Stimulated activated CD8-positive, alpha-beta memory T cell treated with anti-CD3 and anti-CD28 coated beads, Interleukin-4, amount 100 ng/mL, for 4 hours (primary cell): ENCODE measurements at places on chromosomes 2 and 18.
A peak's percentile ranks its signal among the peaks of the same experiment; 100 is the strongest.

GRCh38 chr2:201208563-201209252, 25.8 kb downstream of the CASP10 start:
- DNase-seq: no peak

DNA sequence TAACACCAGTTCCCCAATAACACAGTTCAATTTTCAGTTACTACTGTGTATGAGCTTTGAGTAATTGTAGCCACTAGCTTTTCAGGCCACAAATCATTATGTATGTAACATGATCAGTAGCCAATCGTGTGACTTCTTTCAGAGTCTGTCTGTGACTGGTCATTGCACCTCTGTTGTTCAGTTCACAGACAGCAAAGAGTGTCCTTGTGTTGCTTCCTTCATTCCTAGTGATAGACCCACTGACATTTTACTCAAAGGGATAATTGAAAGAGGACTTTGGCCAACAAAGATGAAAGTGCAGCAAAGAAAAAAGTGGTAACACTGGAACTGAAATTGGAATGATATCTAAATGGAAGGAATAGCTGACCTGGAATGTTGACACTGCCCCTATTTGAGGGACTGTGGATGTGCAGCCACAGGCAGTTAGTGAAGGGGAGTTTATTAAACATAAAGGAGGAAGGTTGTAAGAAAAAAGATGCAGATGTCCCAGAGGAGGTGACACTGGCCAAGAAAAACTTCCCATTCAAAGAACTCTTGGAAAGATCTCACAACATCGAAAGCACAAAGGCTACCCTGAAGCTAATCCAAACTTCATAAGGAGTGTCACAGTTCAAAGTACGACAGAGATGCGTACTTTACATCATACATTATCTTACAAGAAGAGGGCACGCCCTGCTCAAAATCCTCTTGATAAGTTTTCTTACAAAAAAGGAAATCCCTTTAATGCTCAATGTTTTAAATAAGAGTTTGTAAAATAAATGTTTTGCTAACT, 19.3 kb downstream of the TTC39C start:
- DNase-seq: no peak

DNA sequence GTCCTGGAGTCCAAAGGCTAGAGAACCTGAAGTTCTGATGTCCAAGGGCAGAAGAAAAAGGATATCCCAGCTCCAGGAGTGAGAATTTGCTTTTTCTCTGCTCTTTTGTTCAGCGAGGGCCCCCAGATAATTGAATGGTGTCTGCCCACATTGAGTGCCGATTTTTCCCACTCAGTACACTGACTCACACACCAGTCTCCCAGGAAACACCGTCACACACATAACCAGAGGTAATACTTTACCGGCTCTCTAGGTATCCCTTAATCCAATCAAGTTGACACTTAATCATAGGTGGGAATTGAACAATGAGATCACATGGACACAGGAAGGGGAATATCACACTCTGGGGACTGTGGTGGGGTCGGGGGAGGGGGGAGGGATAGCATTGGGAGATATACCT, 161.5 kb downstream of the WDR7 start:
- no peak for DNase-seq

- no peak for DNase-seq
These were observed 36.6 kb upstream of the DYNC2LI1 start for GRCh38 chr2:43737097-43737854.

DNA sequence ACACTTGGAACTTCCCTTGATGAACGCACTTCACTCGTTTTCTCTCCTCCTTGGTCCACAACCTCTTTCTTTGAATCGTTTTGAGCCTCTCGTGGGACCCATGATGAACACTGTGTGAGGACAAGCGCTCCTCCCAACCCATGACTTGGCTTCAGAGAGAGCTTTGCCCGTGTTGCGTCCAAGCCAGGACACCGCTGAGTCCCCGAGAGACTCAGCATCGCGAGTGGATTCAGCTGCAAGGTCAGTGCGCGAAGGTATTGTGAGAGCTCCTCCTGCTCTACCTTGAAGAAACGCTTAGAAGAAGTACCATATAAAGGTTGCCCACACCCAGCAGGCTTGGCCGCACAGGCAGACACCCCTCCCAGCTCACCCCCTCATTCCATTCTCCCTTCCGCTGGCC, 58.7 kb downstream of the ZNF516 start:
- DNase-seq: no peak

DNA sequence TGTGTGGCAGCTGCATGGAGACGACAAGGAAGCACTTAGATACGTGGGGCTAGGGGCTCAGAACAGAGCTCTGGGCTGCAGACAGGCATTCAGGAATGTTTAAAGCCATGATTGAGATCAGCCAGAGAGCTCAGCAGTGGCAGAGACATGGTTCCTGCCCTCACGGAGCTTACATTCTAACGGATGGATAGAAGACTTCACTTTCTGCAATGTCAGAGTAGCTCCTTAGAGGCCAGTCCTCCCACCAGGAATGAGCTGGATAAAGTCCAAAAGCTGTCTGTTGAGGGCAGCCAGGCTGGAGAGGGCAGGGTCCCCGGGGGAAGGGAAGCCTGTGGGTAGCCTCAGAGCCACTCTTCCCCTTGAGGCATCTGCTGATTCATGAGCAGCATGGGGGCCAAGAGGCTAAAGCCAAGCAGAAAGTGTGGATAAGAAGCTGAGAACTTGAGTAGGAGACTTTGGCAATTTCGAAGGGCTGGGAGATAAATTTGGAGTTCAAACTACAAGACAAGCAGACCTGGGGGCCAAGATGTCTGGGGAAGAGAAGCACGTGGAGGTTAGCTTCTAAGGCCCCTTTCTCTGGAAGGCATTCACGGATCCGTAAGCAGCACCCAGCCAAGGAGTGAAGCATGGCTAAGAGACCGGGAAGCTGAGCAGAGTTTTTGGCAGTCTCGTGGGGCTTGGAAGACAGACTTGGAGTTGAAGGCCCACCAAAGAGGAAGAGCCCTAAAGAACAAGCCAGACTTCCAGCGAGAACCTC, 9.7 kb upstream of the CIB4 start:
- DNase-seq: no peak

- no peak for DNase-seq
These were observed 93.9 kb downstream of the ACVR1 start for GRCh38 chr2:157782057-157782845.

DNA sequence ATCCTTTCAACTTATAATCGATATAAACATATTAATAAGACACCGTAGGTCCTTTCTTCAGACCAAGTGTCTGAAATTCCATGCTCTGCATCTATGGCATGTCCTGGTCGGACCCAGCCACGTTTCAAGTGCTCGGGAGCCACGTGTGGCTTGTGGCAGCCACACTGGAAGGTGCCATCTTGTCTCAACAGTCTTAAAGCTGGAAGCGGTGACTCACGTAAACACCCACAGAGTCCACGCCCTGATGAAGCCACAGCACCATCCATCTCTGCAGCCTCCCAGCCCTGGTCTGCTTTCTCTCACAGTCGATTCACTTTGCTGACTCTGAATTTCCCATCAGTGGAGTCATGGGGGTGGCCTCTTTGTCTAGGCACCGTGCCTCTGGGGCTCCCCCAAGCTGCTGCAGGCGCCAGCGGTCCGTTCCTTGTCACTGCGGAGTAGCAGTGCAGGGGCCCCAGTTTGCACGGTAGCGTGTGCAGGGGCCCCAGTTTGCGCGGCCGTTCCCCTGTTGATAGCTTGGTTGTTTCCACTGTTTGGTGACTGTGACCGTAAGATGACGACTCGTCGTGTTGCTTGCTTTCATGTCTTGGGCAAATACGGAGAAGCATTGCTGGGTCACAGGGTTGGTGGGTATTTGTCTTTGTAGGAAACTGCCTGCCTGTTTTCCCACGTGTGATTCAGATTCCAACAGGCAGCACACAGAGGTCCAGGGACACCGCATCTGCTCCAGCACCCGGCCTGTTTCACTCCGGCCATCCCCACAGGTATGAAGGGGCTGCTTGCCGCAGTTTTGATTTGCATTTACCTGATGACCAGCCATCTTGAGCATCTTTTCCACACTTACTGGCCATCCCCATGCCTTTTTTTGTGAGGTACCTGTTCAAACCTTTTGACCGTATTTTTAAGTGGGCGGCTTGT, 240.3 kb downstream of the HDAC4 start:
- no peak for DNase-seq

DNA sequence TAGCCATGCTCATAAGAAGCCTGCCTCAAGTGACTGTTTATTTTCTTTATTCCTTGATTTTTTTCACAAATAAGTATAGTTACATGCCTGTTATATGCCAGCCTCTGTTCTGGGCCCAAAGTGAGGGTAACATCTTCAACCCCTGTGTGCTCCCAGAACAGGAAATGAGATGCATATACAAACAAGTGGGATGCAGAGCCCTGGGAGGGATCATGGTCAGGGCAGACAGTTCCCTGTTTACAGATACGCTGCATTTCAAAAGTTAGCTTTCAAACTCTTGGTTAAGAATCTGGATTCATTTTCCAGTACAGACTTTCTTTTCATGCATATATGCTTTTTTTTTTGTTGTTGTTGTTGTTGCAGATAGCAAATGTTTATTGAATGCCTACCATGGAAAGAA, 24.4 kb downstream of the GPR39 start:
- no peak for DNase-seq

- DNase-seq: no peak
These were observed 36.3 kb upstream of the NRXN1 start for GRCh38 chr2:51068237-51068636.

- no peak for DNase-seq
These were observed 71.1 kb upstream of the SH3BP4 start for GRCh38 chr2:234880551-234881211.

GRCh38 chr2:184599872-184600222, 1.5 kb downstream of the ZNF804A start:
- DNase-seq: no peak

- no peak for DNase-seq
These were observed 28.5 kb downstream of the UXS1 start for GRCh38 chr2:106165561-106165960.

- no peak for DNase-seq
These were observed 69.9 kb downstream of the SH3BP4 start for GRCh38 chr2:235021752-235022151.

GRCh38 chr2:128499367-128500137, 180.9 kb upstream of the HS6ST1 start:
- no peak for DNase-seq

DNA sequence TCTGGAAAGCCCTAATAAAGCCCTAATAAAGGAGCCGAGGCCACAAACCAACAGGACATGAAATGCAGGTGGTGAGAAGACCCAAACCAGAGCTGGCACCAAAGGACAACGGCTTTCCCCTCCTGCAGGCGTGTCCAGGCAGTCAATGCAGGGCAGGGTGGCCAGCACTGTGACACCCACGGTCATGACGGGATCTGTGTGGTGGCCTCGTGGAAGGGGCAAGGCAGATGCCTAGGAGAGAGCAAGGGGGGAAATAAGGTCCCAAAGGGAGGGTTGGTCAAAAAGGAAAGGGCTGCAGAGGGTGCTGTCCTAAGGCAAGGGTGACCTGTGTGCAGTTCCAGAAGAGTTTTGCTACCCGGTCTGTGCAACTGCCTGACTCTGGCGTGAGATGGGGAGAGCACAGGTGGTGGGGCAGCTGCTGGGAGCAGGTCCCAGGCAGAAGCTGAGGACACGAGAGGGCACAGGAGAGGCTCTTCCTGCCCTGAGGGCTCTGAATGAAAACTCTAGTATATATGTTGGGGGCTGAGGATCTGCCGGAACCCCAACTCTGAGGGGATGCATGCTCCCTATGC, 156.7 kb downstream of the TPO start:
- no peak for DNase-seq

DNA sequence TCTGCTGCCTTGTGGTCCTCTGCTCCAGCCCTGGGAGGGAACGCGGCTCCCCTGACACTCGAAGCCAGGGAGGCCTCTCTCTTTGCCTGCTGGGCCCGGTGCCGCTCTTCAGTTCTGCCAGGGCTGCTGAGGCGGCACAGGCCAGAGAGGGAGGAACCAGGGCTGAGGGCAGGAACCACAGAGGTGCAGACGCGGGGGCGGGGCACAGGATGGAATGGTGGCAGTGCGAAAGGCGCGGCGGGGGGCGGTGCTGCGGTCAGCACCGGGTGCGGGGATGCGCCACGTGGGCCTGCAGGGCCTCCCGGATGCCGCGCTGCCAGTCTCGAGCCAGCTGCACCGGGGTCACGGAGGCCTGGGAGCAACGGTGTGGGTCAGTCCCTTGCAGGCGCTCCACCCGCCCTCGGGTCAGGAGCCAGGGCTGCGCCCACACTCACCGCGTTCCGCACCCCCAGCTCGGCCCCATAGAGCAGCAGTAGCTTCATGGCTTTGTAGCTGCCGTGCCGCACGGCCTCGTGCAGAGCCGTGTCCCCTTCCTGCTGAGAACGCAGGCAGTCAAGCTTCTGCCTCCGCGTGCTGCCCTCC, 4.4 kb downstream of the ANKRD23 start:
- DNase-seq: peak; percentile 40

- DNase-seq: no peak
These were observed 237.0 kb upstream of the FOSL2 start for GRCh38 chr2:28155627-28156026.

- no peak for DNase-seq
These were observed 381.5 kb upstream of the ETAA1 start for GRCh38 chr2:67015681-67016080.

DNA sequence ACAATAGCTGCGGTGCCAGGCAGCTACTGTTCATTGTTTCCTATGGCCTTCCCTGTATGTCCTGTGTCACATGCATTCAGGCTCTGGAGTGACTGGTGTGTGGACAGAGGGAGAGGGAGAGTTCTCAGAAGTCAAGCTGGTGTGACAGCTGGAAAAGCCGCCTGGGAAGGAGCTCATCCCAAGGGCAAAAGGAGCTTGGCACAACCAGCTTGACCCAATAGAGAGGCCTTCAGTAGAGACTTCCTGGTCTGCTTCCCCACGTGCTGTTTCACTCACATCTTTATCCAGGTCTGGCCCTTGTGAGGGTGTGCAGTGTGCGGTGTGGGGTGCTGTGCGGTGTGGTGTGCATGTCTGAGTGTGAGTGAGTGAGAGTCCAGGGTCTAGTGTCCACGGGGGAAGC, 11.1 kb upstream of the NT5DC4 start:
- no peak for DNase-seq

- DNase-seq: no peak
These were observed 5.1 kb downstream of the MEIS1 start for GRCh38 chr2:66439812-66440542.

DNA sequence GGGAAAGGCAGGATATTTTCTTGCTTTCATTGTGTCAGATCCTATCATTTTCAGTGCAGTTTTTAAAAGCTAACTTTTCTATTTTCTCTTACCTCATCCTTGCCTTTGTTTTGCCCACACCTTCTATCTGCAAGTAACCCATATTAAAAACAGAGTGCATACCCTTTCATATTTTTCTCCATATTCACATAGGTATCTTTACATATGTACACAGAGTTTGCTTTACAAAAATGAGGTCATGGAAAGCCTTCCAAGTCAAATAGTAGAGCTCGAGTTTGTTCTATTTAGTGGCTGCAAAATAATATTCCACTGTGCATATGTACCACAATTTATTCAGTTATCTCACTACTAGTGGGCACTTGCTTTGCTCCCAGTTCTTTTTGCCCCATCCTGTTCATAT, 3.9 kb upstream of the DHRS9 start:
- no peak for DNase-seq

DNA sequence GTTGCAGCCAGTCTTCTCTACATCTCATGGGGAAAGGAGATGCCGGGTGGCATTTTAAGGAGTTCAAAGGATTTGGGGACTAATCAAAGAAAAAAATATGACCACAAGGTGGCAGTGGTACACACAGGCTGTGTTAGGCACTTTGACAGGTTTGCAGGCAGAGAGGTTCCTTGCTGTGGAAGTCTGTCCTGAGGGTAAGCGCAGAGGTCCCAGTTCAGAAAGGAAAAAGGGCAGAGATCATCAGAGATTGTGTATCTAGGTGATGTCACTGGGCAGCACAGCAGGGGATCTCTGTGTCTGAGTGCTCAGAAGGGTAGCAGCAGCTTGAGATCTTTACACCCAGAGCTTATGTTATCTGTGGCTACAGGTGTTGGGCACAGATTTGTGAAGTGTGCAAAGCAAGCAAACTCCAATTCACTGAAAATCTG, 231.4 kb downstream of the LRRTM1 start:
- DNase-seq: no peak
